Putamen (tissue), 1 donor: ENCODE measurements at places on chromosomes 4 and X.

GRCh38 chr4:5460106-5460801, 248.1 kb downstream of the EVC2 start:
- DNase-seq: no peak

DNA sequence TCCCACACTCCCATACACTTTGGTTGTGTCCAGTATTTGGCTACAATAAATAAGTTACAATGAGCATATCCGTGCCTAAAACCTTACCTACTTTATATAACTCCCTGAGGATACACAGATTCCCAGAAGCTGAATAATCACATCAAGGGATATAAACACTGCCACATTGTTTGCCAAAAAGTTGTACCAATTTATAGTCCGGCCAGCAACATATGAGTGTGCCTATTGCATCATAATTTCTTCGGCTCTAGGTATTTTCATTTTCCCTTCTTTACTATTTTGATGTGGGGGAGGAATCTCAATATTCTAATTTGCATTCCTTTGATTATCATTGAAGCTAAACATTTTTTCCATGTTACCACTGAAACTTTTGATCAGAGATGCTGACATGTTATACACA, 146.4 kb downstream of the PCDH19 start:
- no peak for DNase-seq

GRCh38 chr4:131248314-131248713, 1900.8 kb upstream of the PCDH10 start:
- DNase-seq: no peak

DNA sequence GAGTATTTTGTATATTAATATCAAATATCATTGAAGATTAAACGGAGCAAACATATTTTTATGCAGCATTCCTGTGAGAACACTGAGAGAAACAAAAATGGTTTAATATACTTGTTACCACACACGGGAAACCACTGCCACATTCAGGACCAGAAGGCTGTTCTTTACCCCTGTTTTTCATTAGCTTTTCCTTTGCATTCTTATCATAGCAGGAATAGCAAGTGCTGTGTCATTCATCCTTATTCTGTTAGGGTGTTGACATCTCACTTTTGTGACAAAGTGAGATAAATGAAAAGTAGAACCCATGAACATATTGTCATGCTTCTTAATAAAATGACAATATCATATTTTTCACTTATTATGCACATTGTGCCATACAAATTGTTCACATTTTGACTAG, 212.4 kb upstream of the NDST4 start:
- DNase-seq: no peak

- DNase-seq: peak; percentile 69
Observed at GRCh38 chr4:7803992-7804755, 135.5 kb downstream of the AFAP1 start.

DNA sequence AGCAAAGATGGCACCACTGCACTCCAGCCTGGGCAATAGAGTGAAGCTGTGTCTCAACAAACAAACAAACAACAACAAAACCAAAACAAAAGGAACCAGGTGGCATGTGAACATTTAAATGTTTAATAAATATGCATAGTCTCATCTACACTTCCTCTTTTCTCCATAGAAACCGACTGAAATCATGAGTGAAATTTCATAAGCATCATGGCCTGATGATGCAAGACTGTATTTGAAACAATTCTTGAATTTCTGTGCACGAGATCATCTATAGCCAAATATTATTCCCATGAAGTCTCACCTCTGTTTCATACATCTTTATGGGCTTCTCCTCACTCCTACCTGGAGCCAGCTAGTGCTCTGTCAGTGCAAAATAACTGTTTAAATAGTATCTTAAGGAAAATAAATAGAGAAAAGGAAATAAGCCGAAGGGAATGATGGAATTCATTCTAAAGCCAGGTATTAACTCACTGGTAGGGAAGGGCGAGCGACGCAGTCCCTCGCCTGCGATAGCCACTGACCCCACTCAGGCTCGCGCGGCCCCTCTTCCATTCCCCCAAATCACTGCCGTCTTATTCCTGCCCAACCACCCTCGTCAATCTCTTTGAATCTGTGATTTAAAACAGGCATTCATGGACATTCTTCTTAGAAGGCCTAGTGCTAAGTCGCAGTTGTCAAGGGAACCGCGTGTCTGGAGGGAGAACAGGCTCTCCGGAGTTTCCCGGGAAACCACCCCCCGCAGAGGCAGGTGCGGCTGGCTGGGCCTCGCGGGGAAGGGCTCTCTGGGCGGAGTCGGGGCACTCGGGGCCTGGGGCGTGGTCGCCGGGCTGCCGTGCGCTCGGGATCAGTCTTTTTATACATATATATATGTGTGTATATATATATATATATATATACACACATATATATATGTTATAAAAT, 52.4 kb upstream of the TRIM2 start:
- DNase-seq: no peak

GRCh38 chrX:148536961-148537360, 36.5 kb downstream of the AFF2 start:
- DNase-seq: no peak

- DNase-seq: no peak
Observed at GRCh38 chrX:110180928-110181310, 137.0 kb downstream of the AMMECR1 start.

DNA sequence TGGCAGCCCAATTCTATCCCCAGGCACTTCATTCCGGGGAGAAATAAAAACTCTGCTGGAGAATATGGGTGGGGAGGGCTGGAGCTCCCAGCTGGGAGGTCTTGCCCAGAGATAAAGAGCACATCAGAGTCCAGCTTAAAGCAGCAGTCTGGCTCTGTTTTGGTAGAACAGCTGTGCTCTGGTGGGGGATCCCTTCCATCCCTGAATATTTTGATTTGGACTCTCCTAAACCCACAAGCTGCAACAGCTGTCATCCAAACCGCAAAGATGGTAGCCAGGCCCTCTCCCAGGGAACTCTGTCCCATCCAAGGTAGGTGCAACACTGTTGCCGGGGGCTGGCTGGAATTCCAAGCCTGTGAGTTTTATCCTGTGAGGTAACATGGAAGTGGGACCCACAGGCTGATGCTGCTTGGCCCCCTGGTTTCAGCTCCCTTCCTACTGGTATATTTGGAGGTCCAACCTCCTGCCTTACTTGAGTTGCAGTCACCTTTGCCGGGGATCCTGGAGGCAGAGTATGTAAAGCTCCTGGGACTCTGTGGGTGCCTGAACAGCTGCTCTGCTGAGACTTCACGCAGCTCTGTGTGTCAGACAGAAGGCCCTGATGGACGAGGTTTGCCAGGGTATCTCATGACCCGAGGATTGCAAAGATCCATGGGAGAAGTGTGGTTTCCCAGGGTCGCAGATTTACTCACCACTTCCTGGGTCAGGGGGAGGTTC, 203.5 kb upstream of the ITM2A start:
- DNase-seq: no peak

GRCh38 chr4:113383111-113383785, 333.8 kb downstream of the ANK2 start:
- peak; percentile 16 for DNase-seq

DNA sequence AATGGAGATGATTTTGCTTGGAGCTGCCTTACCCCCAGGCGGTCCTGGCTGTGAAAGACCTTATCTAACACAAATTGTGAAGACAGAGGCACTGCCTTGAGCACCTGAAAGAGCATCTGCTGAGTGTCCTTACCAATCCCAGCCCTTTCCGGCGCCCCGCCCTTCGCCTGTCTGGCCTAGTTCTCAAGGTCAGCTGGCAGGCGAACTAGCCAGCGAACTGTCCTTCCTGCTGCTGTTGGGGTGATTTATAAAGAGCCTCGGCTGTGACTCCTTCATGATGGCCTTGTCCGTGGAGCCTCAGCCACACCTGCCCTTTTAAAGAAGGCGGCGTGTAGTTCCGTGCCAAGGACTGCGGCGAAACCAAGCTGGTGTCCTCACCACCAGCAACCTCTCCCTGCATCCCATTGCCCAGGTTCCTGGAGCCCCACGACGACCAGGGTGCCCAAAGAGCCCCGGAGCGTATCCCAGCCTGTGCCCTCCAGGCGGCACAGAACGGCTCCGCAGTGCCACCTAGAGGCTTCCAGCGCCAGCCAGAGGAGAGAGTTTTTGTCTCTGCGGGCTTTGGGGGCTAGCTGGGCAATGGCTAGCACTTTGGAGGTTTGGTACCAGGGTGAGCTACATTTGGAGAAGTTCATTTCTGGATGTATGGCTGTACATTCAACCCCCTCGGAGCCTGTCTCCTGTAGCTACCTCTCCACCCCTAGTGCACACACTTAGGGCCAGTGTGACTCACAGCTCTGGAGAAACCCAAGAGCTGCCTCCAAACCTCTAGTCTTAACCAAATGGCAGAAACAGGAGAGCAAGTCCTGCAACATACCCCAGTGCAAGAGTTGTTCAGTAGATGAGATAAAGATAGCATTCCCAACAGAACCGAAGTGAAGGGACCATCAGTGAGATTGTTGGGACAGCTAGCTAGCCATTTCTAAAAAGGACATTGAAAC, 36.8 kb upstream of the VMA21 start:
- peak; percentile 2 for DNase-seq

DNA sequence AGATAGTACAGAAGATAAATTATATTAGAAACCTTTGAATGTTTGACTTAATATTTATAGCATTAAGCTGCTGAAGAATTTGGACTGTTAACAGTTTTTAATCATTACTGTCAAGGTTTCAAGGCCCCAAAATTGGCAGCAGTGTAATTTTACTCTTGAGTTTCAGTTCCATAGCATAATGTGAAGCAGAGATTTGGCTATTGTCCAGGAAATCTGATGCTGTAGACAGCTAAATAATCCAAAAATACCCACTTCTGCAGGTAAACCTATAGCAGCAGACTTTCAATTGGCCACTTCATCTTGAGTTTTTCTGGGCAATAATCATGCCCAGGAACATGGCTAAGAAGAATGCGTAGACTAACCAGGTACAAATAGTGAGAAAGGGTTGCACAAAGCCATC, 85.0 kb downstream of the RCHY1 start:
- no peak for DNase-seq

DNA sequence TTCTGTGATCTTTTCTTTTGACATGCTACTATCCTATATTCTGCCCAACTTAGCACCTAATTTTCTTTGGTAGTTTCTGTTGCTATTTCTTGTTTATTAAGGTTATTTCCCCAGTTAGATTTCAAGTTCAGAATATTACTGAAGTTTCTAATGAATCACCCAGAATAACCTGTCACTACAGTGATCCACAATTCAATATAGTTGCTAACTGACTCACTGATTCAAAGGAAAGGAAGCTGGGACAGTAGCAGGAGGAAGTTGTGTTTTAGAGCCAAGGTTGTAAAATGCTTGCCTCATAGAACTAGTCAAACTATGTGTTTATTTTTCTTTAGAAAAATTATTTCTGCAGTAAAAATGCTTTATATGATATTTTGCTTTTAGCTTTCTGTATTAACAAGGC, 37.4 kb downstream of the PAK3 start:
- DNase-seq: no peak
